Activated CD8-positive, alpha-beta memory T cell treated with anti-CD3 and anti-CD28 coated beads for 1 hour (primary cell): ENCODE measurements at places on chromosomes 6 and 20.

DNA sequence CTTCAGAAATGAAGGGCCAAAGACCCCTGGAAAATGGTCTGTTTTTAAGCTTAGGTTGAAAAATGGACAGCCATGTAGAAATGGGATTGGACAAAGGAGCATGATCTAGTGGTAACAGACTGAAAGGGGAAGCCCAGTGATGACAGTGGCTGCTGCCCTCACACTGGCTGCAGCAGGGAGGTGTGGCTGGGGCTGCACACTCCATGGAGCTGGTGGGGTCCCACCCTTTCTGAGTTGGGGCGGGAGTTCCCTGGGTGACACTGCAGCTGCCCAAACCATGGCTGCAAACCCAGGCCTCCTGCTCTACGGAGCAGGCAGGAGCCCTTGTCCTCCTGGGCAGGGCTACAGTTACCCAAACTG is 8.5 kb upstream of the PACSIN1 start:
- no peak for DNase-seq

DNA sequence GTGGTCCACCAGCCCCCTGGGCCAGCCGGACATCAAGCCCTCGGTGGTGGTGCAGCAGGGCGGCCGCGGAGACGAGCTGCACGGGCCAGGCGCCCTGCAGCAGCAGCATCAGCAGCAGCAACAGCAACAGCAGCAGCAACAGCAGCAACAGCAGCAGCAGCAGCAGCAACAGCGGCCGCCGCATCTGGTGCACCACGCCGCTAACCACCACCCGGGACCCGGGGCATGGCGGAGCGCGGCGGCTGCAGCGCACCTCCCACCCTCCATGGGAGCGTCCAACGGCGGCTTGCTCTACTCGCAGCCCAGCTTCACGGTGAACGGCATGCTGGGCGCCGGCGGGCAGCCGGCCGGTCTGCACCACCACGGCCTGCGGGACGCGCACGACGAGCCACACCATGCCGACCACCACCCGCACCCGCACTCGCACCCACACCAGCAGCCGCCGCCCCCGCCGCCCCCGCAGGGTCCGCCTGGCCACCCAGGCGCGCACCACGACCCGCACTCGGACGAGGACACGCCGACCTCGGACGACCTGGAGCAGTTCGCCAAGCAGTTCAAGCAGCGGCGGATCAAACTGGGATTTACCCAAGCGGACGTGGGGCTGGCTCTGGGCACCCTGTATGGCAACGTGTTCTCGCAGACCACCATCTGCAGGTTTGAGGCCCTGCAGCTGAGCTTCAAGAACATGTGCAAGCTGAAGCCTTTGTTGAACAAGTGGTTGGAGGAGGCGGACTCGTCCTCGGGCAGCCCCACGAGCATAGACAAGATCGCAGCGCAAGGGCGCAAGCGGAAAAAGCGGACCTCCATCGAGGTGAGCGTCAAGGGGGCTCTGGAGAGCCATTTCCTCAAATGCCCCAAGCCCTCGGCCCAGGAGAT is 1.0 kb downstream of the POU3F2 start:
- no peak for DNase-seq

DNA sequence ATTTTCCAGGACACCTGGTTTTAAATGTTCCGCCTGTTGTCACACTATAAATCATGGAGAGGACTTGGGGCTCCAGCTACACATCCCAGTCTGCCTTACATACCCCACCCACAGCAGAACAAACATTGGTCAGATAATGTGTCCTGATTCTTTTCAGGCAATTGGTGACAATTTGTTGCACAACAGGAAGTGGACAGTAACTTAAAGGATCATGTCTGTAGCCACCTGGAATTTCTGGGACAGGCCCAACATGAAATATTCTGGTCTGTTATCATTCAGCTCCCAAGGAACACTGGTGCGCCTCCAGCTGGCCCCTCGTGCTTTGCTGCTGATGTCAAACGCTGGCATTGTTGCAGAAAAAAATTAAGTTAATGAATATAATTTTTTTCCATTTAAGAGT is 117.2 kb downstream of the SOBP start:
- DNase-seq: no peak

GRCh38 chr6:18425218-18425617 is 38.1 kb downstream of the RNF144B start:
- DNase-seq: no peak

GRCh38 chr6:55304747-55305146 is 22.5 kb upstream of the GFRAL start:
- no peak for DNase-seq

DNA sequence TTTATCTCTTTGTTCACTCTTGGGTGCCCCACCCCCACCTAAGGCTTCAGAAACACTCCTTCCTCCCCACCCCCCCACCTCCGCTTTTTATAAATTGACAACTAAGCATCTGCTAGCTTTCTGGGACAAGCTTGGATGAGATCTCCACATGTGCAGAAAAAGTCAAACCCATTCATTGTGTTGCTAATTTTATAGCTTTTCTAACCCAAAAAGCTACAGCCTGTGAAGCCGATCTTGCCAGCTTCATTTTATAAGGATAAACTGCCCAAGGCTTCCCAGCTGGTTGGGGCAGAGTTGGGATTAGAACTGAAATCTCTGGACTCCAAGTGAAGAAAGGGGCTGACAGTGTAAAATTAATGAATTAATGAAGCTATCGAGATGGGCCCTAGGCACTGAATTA is 24.1 kb downstream of the BPIFB4 start:
- no peak for DNase-seq

DNA sequence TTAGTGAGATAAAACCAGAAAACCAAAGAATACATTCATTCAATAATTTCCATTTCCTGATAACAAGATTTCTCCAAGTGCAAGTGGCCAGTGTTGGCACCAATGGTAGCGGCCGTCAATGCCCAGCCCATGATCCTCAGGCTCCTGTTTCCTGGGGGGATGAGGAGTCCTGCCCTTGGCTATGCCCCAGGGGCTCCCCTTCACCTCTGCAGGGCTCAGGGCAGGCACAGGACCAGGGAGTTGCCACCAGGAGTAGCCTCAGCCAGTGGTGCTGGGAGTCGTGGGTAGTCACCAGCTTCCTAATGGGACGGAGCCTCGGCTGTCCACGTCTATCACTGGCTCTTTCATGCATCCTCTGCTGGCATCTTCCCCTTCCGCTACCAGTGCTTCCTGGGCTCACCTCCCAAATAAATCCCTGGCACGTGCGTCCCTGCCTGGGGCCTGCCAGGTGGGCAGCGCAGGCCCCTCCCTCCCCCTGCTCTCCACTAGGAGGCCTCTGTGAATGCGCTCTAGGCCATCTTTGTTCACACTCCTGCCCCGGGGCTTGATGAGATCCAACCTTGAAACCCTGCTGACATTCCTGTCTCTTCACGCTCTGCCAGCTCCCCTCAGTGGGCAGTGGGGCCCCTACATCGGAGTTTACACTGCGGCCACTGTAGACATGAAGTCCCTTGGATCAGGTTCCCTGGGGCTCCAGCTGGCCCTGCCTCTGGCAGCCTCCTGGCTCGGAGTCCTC is 215.7 kb downstream of the SYNDIG1 start:
- DNase-seq: no peak

DNA sequence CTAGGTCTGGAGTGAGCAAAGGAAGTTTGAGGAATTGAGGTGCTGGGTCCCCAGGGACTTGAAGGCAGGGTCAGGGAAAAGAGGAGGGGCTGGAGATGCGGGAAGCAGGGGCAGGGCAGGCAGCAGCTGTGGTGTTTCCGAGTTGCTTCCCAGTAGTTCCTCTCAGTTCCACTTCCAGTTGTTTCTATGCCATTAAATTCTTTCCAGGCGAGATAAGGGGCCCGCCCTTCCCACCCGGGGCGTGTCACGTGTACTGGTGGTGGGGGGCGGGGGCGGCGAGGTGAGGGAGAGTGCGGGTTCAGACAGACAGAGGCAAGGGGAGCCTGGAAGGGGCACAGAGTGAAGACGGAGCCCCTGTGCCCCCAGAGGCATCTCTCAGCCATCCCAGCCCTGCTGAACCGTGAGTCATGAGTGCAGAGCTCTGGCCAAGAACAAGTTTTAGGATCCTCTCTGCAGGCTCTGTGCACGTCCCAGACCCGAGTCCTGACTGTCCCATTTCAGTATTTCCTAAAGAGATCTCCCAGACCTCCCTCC is 977 bp downstream of the TNXB start:
- no peak for DNase-seq

GRCh38 chr20:21175433-21175832 is 49.6 kb downstream of the KIZ start:
- DNase-seq: no peak

- no peak for DNase-seq
Measured at GRCh38 chr20:33648396-33649004, 13.6 kb upstream of the C20orf144 start.

DNA sequence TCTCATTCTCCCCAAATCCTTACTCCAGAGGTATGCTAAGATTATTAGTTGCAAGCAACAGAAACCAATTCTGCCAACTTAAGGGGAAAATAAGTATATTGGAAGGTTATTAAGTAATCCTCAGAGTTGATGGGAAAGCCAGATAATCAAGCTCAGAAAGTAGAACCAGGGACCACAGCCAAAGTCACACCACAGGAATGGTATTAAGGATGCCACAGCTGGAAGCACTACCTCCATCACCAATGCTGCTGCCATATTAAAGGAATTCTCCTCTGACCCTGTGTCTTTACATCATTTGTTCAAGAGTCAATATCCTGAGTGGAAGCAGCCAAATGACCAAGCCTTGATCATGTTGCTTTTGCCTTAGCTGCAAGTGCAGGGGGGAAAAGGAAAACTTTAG is 9.9 kb downstream of the PROCR start:
- DNase-seq: no peak

DNA sequence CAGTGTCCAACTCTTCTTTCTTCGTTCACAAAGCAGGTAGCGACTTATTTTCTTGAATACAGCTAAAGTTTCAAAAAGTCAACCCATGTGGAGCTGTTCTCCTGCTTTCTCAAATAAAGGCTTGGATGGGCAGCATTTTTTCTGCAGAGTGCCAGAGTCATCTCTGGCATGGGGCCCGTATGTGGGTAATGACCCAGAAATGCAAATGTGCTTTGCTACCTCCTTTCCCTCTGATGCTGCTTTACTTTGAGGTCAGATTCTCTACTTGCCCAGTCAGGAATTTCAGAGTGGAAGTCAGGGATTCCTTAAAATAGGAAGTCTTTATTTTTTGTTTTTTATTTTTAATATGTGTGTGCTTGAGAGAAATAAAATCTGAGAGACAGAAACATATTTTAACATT is 4.9 kb downstream of the NKAIN2 start:
- DNase-seq: no peak

DNA sequence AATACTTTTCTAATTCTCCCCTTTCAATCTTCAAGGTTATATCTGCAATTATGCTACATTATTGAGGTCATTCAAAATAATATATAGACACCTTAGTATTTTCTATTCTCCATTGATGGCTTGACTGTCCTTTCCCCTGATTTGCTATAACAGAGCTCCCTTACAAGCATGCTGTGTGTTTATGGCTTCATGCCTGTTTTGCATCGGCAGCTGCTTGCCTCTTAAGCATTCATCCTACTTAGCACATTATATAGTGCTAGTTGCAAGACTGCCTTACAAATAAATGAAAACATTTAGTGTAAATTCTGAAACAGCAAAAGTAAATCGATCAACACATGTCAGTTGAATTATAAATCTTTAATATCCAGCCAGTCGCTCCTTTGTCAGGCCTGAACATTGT is 476.2 kb upstream of the POU3F2 start:
- DNase-seq: no peak

GRCh38 chr6:89409461-89410035 is 2.5 kb downstream of the RRAGD start:
- DNase-seq: no peak

DNA sequence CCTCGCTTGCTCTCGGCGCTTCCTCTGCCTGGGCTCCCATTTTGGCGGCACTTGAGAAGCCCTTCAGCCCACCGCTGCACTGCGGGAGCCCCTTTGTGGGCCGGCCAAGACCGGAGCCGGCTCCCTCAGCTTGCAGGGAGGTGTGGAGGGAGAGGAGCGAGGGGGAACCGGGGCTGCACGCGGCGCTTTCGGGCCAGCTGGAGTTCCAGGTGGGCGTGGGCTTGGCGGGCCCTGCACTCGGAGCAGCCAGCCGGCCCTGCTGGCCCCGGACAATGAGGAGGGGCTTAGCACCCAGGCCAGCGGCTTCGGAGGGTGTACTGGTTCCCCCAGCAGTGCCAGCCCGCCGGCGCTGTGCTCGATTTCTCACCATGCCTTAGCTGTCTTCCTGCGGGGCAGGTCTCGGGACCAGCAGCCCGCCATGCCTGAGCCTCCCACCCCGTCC is 10.2 kb upstream of the SRPK1 start:
- DNase-seq: no peak

DNA sequence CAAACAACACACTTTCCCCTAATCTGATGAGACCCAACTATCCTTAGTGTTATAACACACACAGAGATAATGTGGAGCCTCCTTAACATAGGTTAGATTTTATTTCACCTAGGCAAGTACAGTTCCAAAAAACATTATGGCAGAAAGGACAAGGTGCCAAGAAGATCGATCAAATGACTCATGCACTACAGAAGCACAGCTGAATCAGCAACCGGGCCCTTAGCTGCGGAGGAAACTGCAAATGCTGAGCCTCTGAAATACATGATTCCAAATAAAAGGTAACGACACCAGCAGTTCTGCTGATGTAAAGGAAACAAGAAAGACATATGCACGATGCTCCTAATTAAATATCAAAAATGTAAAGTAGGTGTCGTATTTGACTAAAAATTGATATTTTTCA is 19.9 kb upstream of the MUC21 start:
- DNase-seq: no peak

DNA sequence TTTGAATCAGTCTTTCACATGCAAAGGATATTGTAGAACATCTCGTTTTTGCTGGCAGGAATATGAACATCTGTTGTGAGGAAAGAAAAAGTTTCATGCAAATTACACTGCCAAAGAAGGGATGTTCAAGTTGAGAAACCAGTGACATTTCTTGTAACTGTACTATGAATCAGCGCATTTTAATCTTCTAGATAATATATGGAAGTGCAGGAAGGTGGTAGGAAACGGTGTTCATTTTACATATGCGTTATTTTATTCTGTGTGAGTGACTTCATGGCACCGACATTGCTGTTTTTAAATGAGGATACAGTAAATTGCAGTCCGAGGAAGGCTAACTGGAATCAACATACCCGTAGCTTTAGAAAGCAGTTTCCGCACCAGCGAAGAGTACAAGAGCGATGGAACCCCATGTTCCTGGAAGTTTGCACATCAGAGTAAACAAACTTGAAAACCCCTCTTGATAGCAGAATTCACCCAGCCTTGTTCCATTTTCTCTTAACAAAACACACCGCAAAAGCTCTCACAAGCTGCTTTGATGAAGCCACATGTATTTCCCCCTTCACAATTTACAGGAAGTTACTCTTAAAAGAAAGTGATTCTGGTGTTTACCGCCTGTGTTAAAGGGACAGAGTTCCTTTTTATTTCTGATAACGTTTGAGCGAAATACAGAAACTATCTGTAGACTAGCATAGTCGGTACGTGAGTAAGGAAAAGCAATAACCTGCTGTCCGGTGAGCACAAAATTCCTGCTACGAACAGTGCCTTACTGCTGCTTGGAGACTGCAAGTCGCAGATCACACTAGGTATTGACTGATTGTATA is 11.5 kb downstream of the PRDM1 start:
- peak; percentile 16 for DNase-seq

DNA sequence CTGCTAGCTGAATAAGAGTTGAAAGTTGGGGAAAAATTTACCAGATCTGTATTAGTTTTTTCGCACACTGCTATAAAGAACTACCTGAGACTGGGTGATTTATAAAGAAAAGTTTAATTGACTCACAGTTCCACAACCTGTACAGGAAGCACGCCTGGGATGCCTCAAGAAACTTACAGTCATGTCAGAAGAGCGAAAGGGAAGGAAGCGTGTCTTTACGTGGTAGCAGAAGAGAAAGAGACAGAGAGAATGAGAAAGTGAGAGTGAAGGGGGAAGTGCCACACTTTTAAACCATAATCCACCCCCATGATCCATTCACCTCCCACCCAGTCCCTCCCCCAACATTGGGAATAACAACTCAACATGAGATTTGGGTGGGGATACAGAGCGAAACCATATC is 79.6 kb downstream of the KHDC1L start:
- DNase-seq: no peak
